ENCODE measurements at places on chromosomes 1 and 21.

DNA sequence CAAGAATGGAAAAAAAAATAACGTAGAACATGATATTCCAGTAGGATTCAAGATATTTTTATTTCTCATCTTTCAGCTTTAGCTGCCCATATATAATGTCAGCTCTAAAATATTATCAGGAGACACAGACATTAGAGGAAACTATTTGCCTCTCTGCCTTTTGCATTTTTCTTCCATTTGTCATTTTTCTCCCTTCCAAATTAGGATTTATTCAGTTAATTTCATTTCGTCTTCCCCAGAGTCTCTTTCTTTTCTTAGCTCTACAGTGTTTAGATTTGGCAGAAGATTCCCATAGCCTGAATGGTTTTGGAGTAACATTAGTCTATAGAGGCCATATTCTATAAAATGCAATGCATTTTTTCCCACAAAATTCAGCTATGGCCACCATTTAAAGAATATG is 5.1 kb upstream of the ENAH start:
- no peak for DNase-seq

DNA sequence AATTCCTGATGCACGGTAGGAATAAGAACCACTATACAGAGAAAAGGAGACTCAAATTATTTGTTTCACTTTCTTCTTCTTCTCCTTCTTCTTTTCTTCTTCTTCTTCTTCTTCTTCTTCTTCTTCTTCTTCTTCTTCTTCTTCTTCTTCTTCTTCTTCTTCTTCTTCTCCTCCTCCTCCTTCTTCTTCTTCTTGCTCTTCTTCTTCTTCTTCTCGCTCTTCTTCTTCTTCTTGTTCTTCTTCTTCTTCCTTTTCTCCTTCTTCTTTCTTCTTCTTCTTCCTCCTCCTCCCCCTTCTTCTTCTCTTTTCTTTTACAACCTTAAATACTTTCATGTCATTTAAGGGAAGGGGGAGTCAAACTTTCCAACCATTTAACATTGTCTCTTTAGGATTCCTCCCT is 11.0 kb upstream of the GPR88 start:
- DNase-seq = no peak

DNA sequence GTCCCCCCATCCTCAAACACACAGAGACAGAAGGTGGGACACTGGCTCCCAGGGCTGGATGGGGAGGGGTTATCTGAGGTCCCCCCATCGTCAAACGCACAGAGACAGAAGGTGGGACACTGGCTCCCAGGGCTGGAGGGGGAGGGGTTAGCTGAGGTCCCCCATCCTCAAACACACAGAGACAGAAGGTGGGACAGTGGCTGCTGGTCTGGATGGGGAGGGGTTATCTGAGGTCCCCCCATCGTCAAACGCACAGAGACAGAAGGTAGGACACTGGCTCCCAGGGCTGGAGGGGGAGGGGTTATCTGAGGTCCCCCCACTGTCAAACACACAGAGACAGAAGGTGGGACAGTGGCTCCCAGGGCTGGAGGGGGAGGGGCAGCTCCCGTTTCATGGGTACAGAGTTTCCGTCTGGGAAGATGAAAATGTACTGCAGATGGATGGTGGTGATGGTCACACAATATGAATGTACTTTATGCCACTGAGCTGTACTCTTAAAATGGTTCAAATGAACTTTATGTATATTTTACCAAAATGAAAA is 69.2 kb downstream of the SCCPDH start:
- no peak for DNase-seq

- no peak for DNase-seq
These were observed 1.8 kb downstream of the WDR77 start for GRCh38 chr1:111446967-111447892.

DNA sequence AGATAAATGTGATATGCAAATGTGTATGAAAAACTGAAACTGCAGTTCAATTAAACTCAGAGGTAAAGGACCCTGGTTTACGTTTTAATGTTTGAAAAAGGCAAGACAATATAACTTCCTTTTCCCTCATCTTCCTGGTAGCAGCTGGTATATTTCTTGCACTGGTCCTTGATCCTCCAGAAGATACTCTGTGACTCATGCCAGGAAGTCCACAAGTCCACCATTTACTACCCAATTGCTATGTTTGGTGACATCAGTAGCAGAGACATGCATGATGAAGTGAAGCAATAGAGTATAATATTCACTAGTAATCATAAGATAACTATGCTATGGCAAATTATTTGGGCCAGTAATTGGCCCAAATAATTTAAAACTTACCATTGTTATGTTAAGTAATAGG is 774.5 kb upstream of the NEGR1 start:
- no peak for DNase-seq
